Metanephros (tissue), 2 donors: ENCODE measurements at places on chromosomes 2 and 18. TPM values are rescaled to one million over a fixed set of nuclear protein-coding genes. Genes with fewer than 3 reads are reported as not detected.

BCL2 gene
- 39.3 TPM for total RNA-seq

IL1RL1 gene
- 1.9 TPM for total RNA-seq

NETO1 gene
- 0.29 TPM for total RNA-seq

SLC23A3 gene
- 6.9 TPM for total RNA-seq

CD207 gene
- not detected for total RNA-seq

SPDYA gene
- 2.3 TPM for total RNA-seq
